C1 segment of cervical spinal cord (tissue), 14 donors: ENCODE measurements at places on chromosomes 4 and X.

DNA sequence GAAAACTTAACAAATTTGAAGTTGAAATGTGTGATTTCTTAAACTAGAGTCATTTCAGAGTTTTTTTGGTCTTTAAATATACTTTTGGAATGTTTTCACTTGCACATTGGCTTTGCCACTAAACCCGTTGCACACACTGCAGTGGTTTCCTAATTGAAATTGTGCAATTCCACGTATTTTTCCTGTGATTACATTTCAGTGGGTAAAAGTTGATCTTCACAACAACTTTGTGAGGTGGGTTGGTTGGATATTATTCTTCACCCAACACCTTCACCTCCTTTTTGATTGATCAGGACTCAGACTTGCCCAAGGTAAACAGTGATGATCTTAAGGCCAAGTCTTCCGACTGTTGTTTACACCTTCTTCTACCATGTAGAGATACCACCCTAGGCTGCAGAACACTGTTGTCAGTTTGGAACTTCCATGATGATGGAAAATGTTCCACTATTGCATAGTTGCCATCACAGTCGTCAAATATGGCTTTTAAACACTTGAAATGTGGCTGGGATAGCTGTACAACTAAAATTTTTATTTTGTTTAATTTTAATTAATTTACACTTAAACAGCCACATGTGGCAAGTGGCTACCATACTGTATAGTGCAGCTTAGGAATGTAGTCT is 13.7 kb downstream of the SEPTIN11 start:
- no peak for DNase-seq

GRCh38 chr4:33649015-33649414 is 2595.3 kb downstream of the ARAP2 start:
- DNase-seq = no peak

GRCh38 chr4:178293601-178294000 is 851.4 kb upstream of the AGA start:
- no peak for DNase-seq

- DNase-seq = no peak
Measured at GRCh38 chr4:165814256-165815020, 58.6 kb upstream of the TLL1 start.

GRCh38 chr4:8504279-8505007 is 63.9 kb downstream of the TRMT44 start:
- DNase-seq = no peak

DNA sequence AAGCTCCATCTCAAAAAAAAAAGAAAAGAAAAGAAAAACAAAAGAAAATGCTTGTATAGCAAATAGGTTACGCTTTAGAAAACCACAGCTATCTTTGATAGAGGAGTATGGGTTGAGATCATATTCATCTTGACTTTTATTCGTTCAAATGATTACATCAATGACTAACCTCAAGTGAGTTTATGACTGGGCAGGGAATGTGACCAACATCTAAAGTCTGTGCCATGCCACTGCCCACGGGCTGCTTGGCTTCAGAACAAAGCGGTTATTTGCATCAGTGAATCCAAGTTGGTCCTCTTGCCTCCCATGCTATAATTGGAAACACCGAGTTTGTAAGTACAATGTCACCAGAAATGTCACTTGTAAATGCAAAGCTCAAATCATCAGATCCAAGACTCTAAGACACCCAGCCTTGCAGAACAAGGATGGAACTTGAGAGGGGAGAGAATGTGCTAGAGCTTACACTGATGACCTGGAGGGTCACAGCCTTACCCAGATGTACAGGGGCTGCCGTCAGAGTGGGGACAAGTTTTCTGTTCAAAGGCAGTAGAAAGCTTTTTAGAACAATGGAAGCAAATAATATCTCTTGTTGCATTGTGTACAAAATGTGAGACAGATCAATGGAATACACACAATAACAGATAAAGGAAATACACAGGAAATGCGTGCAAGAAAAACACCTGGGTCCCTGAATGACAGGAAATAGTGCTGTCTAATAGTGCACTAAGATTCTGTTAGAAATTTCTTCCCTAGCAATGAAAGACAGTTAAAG is 8.4 kb upstream of the OPN1LW start:
- no peak for DNase-seq
